ENCODE measurements at places on chromosomes 5 and 9.

- no peak for DNase-seq
Observed at GRCh38 chr9:124749284-124749683, 21.8 kb downstream of the NR6A1 start.

DNA sequence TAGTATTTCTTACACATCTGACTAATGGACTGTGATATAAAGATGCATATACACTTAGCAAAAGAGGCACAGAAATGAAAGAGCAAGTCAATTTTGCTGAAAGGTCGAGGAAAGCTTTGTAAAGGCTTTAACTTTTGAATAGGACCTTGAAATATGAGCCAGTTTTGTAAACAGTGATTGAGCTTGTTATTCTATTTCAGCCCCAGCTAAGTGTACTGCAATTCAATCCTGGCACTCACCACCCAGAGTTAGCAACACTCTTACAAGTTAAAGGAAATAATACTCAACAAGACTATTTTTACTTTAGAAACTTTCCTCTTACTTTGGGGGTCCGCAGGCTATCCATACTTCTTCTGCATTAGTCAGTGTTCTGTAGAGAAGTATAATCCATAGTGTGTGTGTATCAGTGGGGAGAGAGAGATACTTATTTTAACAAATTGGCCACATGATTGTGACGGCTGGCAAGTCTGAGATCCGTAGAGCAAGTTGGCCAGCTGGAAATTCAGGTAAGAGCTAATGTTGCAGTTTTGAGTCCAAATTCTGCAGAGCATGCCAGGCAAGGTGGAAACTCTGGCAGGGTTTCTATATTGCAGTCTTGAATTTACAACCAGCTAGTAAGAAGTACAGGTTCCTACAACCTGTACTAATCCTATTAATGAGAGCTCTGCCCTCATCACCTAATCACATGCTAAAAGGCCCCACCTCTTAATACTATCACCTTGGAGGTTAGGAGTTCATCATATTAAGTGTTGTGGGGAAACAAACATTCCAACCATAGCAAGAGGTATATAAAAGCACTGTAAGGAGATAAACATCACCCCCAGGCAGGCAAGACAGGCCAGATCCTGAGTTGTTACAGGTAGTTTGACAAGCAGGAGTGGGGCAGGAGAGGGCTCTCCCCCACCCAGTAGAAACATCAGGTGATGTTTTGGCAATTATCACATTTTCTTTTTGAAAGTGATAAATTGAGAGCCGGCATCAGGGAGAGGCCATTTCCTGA lies 33.6 kb downstream of the IL7R start:
- peak; percentile 13 for DNase-seq

DNA sequence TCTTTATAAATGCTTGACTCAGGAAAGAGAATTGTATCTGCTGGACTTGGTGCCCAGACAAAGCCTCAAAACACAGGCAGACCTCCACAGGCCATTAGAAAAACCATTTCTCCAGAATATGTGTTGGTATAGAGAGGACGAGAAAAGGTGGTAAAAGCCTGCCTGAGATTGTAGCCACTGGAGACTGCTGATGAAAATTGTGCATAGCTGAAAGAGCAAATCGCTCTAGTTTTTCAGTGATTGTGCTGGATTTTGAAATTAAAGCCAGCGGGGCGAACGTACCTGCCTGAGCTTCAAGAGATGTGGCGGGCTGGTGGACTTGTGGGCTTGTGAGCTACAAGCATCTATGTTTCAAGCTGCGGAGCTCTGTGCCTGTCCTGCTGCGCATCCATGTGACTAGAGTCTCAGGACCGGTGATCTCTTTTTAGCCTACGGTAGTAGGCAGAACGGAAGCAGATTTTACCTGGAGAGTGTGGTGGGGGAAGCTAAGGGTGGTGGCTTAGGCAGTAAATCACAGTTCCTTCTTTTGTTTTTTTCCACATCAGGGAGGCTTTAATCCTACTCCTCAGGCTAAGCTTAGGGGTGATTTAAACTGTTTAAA lies 193.6 kb downstream of the SREK1 start:
- no peak for DNase-seq

DNA sequence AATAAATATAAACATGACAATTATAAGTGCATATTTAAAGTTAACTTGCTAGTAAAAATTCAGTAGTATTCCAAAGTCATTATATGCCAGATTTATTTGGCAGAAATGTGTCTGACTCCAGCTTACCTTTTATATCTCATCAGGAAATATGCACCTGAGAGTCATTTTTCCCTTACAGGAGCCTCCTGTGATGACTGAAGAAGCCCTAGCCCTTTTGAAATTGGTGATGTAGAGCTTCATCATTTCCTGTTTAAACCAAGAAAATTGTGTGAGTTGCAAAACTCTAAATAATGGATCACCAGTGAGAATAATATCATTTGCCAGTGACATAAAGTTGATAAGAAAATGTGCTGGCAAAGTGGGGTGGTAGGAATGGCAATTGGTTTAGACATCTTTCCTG lies 42.1 kb upstream of the CTNND2 start:
- DNase-seq: no peak

GRCh38 chr5:105685884-105686283 lies 1984.9 kb downstream of the EFNA5 start:
- DNase-seq: no peak

GRCh38 chr5:103271570-103272289 lies 13.2 kb downstream of the MACIR start:
- no peak for DNase-seq

GRCh38 chr9:109355564-109356297 lies 34.9 kb upstream of the EPB41L4B start:
- no peak for DNase-seq

- no peak for DNase-seq
Observed at GRCh38 chr5:1011226-1011631, 2.6 kb downstream of the NKD2 start.

GRCh38 chr5:39671561-39671961 lies 246.8 kb upstream of the DAB2 start:
- DNase-seq: peak; percentile 52

DNA sequence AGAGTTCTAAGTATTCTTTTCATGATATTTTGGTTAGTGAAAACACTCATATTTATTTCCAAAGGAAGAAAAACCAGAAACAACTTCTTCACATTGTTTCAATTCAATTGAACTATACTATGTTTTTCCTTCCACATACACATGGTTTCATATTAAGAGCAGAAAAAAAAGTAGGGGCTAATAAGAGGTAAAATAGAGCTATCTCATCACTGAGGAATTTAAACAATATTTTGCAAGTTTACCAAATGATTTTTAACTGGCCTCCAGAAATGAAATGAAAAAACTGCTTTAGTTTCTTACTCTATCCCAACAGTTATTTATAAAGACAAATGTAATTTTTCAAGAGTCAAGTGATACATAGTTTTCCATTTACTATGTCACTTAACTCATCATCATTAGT lies 233.5 kb downstream of the RFX3 start:
- DNase-seq: no peak

DNA sequence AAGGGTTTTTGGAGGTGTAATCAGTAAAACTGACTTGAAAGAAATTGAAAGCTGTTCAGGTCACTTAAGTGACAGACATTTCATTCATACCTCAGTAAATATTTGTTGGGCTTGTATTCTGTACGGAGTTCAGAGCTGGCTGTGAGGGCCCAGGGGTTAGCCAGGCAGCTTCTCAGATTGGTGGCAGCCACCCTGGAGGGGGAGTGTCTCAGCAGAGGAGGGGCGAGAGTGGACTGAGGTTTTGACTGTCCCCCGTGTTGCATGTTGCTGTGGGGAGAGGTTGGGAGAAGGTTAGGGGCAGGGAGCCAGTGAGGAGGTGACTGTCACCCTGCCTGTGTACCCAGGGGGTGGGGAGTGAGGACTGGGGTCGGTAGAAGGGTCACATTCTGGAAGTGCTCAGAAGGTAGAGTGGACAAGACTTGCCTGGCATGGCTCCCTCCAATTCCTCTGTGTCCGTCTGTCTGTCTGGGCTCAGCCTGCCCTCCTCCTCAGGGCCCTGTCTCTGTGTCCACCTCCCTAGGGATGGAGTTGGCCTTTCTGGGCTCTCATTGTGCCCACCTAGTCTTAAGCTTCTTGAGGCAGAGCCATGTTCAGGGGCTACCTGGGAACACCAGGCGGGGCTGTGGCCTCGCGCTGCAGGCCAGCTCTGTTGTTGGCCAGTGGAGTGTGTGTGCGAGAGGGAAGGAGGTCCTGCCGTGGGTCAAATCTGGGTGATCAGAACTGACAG lies 4.4 kb downstream of the PHF2 start:
- DNase-seq: no peak

GRCh38 chr9:76717176-76717575 lies 47.1 kb upstream of the PCA3 start:
- no peak for DNase-seq

GRCh38 chr9:2639786-2640185 lies 18.2 kb downstream of the VLDLR start:
- no peak for DNase-seq

DNA sequence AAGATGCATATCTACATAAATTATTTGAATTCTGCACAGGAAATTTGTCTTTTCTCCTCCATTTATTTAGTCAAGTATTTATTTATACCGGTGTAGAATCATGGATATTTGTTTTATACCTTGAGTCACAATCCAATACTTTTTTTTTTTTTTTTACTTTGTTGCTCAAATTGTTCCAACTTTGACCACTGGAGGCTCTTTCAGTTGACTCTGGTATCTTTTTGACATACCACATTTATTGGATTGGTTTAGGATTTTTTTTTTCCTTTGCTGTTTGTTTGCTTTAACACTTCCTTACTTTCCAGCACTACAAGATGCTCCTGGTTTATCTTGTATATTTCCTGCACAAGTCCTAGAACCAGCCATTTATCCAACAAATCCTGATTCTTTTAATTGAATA lies 543.1 kb upstream of the RIOK2 start:
- no peak for DNase-seq

DNA sequence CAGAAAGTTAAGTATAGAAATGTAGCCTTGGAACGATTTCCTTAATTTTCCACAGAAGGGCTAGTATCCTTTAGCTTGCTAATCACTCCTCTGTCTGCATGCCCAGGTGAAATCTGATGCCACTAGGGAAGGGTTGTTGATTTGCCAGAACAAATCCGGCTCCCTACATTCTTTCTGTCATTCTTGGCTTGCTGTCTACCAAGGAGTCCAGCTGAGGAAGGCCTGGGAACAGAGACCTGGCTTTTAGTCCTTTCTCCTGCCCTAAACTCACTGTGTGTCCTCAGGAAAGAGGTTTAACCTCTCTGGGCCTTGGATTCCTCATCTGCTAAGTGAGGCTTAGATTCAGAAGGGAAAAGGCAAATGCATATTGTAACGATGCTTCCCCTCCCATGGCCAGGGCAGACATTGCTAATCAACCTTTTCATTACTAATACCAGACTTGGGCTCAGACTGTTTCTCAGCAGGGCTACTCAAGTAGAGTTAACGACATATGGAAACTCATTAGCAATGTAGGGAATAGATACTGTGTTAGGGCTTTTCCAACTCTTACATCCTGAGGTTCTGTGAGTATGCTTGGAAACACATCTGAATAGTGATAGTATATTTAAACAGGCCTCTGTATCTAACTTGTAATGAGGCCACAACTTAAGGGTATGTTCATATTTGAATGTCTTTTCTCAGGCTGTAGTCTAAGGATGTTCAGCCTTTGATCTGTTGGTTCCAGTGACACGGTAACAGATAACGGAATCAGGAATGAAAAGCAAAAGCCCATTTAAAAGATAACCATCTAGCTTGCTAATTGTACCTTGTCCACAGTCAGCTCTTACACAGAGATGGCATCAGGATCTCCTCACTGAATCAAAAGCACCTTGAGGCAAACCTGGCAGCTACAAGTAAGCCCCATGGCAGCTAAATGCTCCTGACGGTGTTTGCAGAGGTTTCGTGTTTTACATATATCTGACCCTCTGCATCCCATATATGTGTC lies 4.1 kb downstream of the GALNT10 start:
- DNase-seq: peak; percentile 65

- no peak for DNase-seq
Observed at GRCh38 chr5:14252793-14253192, 109.7 kb downstream of the TRIO start.

GRCh38 chr5:158701007-158701391 lies 398.7 kb downstream of the EBF1 start:
- DNase-seq: no peak

GRCh38 chr5:176609724-176610434 lies at the start of gene GPRIN1:
Gene GPRIN1, minus strand, starts transcription at chr5:176610156. Its CDS starts 10,322 bp downstream, at chr5:176599834.
- DNase-seq: peak; percentile 73

- peak; percentile 38 for DNase-seq
Observed at GRCh38 chr5:6721442-6721841, 8.2 kb downstream of the TENT4A start.

GRCh38 chr9:34452568-34452967 lies 5.8 kb downstream of the FAM219A start:
- DNase-seq: no peak

DNA sequence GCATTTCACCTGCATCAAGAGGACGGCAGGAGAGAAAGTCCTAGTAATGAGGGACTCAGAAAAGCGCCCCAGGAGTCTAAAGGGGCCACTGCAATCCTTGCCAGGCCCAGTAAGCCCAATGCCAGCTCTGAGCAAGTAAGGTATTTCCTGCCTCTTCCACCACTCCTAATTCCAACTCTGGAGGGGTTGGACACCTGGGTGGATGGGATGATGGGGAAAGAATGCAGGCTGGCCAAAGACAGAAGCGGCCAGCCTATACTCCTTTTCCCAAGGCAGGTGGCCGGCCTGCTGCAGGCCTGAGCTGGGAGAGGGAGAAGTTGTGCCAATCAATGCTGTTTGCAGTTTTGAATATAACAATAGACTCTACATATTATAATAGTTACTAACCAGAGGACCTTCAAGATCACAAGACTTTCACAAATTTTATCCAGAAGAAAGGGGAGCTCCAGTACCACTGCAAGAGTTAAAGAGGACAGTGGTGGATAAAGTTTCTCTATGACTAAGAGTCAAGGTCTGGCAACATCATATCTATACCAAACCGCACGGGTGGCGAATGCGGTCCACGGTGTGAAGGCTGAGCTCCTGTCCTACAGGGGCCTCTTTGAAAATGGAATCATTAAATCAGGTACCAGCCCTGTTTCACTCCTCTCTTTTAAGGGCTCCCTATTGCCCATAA lies 115.0 kb upstream of the TBC1D2 start:
- no peak for DNase-seq

DNA sequence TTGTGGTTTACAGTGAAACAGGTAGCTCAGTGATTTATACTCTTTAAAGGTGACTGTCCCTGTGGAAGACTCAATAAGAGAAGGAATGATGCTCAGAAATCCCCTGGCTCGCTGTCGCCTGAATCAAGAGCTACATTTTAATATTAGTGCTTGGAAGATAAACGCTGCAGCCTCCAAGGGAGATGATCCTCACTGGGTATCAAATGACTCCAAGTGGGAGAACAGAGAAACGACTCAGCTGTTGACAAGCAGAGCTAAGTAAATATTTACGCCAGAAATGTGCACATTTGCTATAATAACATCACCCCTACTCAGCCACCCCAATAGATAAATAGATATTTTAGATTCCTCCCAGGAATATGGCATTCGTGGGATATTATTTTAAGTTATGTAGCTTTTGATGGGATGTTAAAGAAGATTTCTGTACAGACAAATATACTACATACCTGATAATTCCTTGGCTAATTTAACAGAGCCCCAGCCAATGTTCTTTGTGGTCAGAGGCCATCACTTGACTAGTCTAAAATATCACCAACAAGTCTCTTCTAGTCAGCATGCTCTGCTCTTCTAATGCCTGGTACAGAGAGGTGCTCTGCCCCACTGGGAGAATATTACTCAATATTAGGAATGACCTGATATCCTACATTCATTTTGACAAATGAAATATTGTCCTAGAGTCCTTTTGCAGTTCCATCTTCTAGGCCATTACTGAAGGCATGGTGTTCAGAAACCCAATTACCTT lies 18.3 kb upstream of the CCDC192 start:
- peak; percentile 54 for DNase-seq
